ENCODE measurements at places on chromosomes 3 and 15.

DNA sequence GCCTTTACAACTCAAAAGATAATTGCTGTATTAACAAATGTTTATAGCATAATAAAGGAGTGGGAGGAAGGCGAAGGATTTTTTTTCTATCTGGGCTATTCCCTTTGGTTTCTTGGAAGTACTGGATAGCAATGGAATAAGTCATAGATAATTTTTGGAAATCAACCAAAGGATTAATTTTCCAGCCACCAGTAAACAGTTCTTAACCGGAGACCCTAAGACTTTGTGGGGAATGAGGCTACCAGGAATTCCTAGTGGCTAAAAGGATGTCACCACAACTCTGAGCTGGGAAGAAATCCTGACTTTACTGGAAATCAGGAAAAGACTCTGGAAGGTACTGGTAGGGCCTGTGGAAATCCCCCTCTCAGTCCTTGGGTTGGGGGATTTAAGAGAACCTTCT is 138.4 kb upstream of the RARB start:
- DNase-seq: no peak

GRCh38 chr15:73361337-73361736 is 7.4 kb downstream of the HCN4 start:
- DNase-seq: no peak

DNA sequence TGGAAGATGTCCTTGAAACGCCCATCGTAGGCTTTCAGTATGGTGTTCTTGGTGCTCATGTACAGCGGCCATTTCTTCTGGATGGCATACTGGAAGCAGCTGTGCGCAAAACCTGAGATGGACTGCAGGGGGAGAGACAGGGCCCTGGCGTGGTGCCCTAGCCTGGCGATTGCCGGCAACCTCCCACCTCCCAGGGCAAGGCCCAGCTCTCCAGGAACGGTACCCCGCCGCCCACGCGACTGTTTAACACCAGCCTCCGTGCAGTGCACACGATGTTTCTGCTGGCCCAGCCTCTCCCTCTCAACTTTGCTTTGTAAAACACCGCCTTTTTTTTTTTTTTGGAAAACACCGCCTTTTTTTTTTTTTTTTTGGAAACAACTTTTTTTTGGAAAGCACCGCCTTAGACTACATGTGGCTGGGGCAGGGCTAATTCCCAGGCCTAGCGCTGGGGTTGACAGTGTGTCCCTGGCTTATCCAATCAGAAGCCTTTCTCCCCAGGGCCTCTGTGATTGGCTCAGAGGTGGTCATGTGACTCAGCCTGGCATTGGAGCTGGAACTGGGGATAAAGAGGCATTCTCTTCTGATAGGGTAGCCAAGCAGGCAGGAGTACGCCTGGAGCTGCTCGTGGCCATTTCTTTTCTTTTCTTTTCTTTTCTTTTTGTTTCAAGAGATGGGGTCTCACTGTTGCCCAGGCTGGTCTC is 14.7 kb downstream of the IDH2 start:
- DNase-seq: no peak

- no peak for DNase-seq
These were observed 31.7 kb upstream of the MAP4 start for GRCh38 chr3:48047841-48048464.

DNA sequence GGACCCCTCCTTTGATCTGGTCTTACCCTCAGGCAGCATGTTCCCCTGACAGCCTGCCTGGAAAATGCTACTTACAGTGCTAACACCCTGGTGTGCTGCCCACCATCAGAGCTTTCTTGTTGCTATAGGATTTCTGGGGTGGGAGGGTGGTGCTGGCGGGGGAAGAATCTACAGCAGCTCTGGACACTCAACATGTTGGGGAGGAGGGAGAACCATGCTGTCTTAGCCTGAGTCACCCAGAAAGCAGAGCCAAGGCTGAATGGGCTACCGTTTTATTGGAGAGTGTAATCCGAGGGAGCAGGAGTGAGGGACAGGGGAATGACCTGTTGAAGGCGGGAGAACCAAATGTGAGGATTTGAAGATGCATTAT is 45.6 kb downstream of the MFSD1 start:
- no peak for DNase-seq

- no peak for DNase-seq
These were observed 564.7 kb downstream of the FOXP1 start for GRCh38 chr3:71018799-71019198.

DNA sequence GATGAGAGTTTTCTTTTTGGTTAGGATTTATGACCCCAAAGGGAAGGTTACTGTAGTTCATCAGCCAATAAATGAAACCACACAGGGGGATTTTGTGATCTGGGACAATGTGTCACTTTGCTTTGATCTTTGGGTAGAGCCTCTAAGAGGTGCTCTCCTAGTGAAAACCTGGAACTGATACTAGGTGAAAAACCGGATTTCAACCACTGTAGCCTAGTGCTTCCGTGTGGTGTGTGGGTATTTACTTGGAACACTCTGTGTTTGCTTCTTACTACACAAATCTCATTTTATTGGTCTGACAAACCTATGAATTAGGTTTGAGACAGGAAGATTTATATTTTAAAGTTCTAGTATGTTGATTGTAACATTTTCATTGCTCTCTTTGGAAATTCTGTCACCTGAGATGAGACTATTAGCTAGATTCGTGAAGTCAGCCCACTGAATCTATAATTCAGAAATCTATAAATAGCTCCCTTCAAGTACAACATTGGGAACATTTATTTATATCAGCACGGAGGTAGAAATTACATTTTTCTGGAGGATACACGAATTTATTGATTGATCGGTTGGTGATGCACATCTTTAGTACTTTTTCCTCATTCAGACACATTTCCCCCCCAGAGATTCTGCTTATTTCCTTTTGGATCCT is 119.8 kb downstream of the AKAP13 start:
- no peak for DNase-seq

GRCh38 chr3:17891139-17891856 is 148.9 kb upstream of the TBC1D5 start:
- no peak for DNase-seq

DNA sequence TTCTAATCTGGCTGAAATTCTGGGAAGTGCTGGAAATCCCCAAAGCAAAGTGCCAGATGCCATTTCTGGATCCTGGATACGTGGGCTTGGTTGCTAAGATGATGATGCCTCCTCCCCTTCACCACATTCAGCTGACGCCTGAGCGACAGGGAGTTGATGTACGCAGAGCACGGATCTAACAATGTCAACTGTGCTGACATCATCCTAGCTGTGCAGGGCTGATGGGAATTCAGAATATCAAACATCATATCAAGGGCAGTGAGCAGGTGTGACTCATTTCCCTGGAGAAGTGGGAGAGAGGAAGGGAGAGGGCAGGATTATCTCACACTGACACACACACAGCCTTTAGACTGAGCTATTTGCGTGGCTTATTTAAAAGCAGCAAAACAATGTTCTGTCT is 92.6 kb upstream of the ZBTB20 start:
- DNase-seq: no peak

- DNase-seq: no peak
These were observed 157.4 kb downstream of the SHOX2 start for GRCh38 chr3:157948605-157949383.

DNA sequence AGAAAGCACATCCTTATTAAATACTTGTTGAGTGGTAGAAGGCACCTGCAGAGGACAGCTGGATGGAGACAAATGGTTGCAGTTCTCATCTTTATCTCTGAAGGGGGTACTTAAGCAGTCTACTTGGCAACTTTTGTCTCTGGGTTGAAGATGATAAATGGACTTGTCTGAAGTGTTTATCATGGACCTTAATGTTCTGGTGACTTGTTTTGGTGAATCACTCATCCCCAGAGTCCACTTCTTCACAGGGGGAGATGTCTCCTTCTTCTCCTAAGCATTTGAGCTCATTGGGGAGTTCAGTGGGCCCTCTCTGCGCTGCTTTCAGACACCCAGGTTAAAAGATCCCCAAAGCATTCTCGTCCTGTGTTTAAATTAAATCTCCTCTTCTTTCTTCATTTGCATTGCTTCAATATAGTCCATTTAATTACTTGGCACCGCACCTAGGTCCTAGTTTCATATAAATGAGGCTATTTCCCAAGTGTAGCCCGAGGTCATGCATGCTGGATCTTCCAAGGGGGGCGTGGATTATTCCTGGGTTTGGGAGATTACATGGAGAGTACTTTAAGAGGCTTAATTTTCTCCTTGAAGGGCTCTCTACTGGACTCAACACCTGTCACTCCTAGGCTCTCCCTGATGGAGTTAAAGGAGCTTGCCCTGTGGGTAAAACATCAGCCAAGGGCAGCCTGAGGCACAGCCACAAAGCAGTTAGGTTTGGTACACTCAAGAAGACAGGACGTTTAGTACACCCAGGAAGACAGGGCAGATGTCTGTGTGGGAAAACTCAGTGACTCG is 239.3 kb upstream of the C2CD4B start:
- DNase-seq: no peak

DNA sequence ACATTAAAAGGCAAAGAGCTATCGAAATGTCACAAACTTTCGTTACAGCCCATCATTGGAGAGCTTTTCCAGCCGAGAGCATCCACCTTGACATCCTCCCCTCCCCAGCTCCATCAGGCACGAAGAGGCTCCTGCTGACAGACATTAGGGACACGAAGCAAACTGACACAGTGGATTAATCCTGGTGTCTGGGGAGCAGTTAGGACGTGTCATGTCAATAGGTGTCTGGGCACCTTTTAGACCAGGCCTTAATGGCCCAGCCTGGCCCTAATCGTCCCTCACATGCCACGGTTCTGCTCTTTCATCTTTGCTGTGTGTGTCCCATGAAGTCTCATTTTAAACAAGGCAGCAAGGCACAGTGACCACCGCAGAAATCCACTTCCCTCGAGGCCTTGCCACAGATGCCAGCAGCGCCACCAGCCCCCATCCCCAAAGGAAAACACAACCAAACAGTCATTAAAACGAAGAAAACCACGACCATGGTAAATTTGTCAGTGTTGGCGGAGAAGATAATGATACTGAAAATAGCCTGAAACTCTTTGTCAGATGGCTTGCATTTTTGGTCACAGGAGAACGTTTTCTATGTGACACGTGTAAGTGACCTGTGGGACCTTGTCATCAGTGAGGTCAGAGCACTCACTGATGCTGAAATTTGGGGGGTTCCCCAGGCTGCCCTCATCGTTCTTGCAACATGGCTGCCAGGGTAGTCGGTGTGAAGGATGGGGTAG is 16.3 kb upstream of the PCSK6 start:
- no peak for DNase-seq

DNA sequence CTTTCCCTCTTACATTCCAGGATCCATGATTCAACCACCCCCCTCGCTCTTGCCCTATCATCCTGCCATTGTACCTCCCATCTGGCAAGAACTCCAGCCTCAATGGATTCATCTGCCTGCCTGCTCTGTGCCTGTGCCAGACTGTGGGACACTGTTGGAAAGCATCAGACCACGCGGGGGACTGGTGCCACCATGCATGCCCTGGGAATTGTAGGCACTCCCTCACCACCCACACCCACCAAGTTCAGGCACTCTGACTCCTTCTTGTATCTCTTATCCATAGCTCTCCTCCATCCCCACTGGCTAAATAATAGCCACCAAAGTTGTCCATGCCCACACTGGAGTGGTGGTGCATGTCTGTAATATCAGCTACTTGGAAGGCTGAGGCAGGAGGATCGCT is 143.8 kb downstream of the TPRA1 start:
- DNase-seq: no peak

- no peak for DNase-seq
These were observed 2.2 kb upstream of the CD86 start for GRCh38 chr3:122052968-122053367.

DNA sequence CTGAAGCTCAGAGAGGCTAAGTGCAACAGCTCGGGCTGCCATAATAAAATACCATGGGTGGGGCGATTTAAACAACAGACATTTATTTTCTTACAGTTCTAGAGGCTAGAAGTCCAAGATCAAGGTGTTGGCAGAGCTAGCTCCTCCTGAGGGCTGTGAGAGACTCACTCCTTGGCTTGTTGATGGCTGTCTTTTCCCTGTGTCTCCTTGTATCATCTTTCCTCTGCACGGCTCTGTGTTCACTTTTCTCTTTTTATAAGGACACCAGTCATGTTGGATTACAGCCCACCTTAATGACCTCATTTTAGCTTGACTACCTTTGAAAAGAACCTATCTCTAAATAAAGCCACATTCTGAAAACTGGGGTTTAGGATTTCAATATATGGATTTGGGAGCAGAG is 129.7 kb downstream of the RPL22L1 start:
- no peak for DNase-seq

DNA sequence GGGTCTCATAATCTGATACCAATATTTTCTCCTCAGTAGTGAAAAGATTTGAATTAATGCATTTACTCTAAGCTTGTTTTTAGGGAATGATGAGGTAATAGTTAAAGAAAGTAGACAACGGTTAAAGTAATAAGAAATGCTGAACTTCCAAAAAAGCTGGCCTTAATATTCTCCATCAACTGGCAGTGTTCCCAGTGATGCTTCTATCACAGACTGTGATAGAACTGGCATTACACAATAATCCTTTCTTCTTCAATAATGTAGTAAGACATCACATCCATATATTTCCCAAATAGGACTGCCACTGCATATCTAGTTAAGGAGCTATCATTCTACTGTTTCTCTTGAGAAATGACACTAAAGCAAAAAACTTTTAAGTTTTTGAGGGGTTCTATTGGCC is 188.7 kb downstream of the IL5RA start:
- DNase-seq: no peak

DNA sequence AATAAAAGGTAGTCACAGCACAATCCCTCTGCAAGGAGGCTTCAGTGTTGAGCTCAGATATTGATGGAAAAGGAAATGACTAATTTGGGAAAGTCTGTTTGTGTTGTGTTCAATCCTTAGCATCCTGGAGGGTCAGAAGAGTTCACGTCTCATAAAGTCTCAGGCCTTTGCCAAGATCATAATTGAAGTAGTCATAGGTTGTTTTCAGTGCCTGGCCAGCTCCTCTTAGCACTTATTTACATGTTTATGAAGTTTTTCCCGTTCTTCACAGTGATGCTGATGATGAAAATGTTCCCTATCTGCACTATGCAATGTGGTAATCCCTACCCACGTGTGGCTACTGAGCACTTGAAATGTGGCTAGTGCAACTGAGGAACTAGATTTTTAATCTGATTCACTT is 61.6 kb upstream of the TGFBR2 start:
- DNase-seq: no peak

GRCh38 chr3:123788710-123789109 is 95.4 kb downstream of the MYLK start:
- no peak for DNase-seq

DNA sequence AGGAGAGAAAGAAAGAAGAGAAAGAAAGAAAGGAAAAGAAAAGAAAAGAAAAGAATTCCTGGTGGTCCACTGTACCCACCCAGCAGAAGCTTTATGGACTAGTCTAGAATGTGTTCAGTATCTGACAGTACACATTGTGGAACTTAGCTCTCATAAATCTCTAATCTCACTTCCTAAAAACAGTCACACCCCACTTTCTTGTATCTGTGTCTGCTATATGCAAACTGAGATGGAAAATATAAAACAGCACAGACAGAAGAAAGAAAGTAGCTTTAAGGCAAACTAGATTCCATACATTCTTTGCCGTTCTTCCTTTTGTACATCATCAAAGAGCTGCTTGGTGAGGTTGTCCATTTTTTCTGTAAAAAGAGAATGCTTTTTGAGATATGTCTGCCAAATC is 41.1 kb upstream of the GNB5 start:
- DNase-seq: no peak

All from CMK (cell line).